ENCODE measurements at places on chromosomes 13 and 19. TPM values are rescaled to one million over a fixed set of nuclear protein-coding genes. Genes with fewer than 3 reads are reported as not detected.

DNA sequence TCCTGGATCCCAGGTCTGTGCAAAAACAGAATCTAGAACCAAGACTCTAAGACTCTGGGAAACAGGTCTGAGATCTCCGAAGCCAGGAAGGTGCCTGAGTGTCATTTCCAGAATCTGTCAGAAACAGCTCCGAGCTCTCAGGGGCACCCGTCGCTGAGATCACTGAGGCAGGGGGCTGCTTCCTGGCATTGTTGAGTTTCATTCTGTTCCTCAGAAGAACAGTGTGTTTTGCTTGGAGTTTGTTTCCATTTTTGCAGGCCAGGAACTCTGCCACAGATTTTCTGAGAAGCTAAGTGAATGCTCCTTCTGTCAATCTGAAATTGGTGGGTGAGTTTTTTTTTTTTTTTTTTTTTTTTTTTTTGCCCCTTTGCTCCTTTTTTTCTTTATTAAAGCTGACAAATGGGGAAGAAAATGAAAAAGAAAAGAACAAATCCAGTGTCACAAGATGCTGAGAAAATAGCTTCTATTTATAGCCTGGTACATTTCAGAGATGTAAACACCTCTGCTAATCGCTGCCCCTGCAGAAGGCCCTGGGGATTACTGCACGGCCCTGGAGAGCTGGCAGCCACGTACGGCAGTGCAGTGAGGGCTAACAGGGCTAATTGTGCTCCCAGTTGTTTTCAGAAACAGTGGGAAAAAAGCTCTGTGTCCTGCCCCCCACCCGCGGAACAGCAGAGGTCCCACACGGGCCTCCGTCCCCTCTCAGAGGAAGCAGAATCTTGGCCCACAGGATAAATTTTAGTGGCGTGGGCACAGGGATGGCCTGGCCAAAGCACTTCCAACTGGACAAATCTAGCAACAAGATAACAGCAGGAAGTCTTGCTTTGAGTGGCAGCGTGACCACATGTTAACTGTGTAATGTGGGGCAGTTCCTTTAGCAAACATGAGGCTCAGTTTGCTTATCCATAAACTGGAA lies 237.6 kb upstream of the IRS2 start:
- no peaks in the 10 kb centered on the region for H3K27me3 ChIP-seq
- no peaks in the 10 kb centered on the region for H3K36me3 ChIP-seq
- H3K4me3 ChIP-seq: no peak overlapping the region
- H3K4me1 ChIP-seq: peaks cover 19% of the 10 kb centered on the region

DNA sequence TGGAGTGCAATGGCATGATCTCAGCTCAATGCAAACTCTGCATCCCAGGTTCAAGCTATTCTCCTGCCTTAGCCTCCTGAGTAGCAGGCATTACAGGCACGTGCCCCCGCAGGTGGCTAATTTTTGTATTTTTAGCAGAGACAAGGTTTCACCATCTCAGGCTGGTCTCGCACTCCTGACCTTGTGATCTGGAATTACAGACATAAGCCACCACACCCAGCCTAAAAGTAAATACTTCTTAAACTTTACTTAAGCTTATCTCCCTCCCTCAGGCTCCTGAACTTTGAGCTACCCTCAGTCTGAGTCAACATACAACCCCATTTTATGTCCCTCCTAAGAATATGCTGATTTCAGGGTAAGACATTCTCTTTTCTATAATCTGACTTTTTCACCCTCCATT lies 66.1 kb downstream of the ZNF486 start:
- no peaks in the 10 kb centered on the region for H3K27me3 ChIP-seq
- no peak overlapping the region for H3K27ac ChIP-seq
- no peaks in the 10 kb centered on the region for H3K4me1 ChIP-seq
- no peak for DNase-seq
- H3K36me3 ChIP-seq: no peaks in the 10 kb centered on the region
- H3K4me3 ChIP-seq: no peak overlapping the region

GRCh38 chr13:20904908-20905307 lies 2.4 kb upstream of the XPO4 start:
- no peaks in the 10 kb centered on the region for H3K27me3 ChIP-seq
- no peaks in the 10 kb centered on the region for H3K36me3 ChIP-seq
- no peak for DNase-seq
- no peaks in the 10 kb centered on the region for H3K4me1 ChIP-seq
- no peak overlapping the region for H3K4me3 ChIP-seq
- no peak overlapping the region for H3K27ac ChIP-seq

DNA sequence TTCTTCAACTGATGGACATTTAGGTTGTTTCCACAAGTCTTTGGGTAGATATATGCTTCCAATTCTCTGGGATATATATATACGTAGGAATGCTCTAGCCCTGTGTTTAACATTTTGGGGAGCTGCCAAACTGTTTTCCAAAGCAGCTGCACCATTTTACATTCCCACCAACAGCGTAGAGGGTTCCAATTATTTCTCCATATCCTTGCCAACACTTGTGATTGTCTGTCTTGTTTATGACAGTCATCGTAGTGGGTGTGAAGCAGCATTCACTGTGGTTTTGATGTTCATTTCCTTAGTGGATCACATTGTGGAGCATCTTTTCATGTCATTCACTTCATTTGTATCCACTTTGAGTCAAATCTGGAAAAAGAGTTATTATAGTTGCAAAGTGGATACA lies 4.7 kb upstream of the CBLC start:
- DNase-seq: no peak
- H3K27ac ChIP-seq: no peak overlapping the region
- no peaks in the 10 kb centered on the region for H3K4me1 ChIP-seq
- H3K4me3 ChIP-seq: no peak overlapping the region

DNA sequence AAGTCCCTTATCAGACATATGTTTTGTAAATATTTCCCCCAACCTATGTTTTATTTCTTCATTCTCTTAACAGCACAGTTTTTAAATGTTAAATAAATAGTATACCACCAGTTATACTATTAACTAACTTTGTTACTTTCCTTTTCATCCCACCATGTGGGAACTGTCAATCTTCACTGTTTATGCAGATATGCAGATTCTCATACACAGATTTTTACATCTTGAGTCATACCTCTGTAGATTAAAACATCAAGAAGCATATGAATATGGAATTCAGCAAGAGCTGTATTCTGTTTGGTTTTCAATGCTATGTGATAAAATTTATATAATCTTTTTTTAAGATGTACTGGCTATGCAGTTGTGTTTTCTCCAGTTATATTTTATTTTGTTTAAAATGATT lies 566.3 kb downstream of the LIG4 start:
- no peaks in the 10 kb centered on the region for H3K27me3 ChIP-seq
- H3K27ac ChIP-seq: no peak overlapping the region
- DNase-seq: no peak

- peak overlapping the region; percentile 73 for H3K4me3 ChIP-seq
- H3K27me3 ChIP-seq: no peaks in the 10 kb centered on the region
- DNase-seq: no peak
- H3K36me3 ChIP-seq: peaks cover 46% of the 10 kb centered on the region
- peak overlapping the region; percentile 70 for H3K27ac ChIP-seq
Measured at GRCh38 chr19:11435833-11436313, 438 bp downstream of the PRKCSH start.

- H3K4me3 ChIP-seq: no peak overlapping the region
- no peaks in the 10 kb centered on the region for H3K27me3 ChIP-seq
- H3K27ac ChIP-seq: no peak overlapping the region
- no peaks in the 10 kb centered on the region for H3K36me3 ChIP-seq
- DNase-seq: no peak
- H3K4me1 ChIP-seq: peaks cover 9% of the 10 kb centered on the region
Measured at GRCh38 chr13:74825152-74825937, 656.6 kb downstream of the TBC1D4 start.

GRCh38 chr19:2374808-2375207 lies 14.7 kb downstream of the TMPRSS9 start:
- no peaks in the 10 kb centered on the region for H3K36me3 ChIP-seq
- H3K4me3 ChIP-seq: no peak overlapping the region
- DNase-seq: no peak
- H3K4me1 ChIP-seq: no peaks in the 10 kb centered on the region
- H3K27ac ChIP-seq: no peak overlapping the region
- no peaks in the 10 kb centered on the region for H3K27me3 ChIP-seq

DNA sequence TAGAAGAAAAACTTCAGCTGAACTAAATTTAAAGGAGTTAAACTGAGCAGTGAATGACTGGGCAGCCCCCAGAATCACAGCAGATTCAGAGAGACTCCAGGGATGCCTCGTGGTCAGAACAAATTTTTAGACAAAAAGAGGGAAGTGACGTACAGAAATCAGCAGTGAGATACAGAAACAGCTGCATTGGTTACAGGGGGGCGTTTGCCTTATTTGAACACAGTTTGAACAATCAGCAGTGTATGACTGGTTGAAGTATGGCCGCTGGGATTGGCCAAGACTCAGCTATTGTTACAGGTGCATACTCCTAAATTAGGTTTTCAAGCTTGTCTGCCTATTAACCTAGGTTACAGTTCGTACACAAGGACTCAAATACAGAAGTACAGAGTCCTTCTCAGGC lies 2.2 kb upstream of the SPRYD7 start:
- no peaks in the 10 kb centered on the region for H3K36me3 ChIP-seq
- H3K27me3 ChIP-seq: no peaks in the 10 kb centered on the region
- no peak overlapping the region for H3K27ac ChIP-seq

GRCh38 chr19:5492635-5493409 lies 37.6 kb downstream of the ZNRF4 start:
- H3K36me3 ChIP-seq: no peaks in the 10 kb centered on the region
- DNase-seq: no peak
- H3K27me3 ChIP-seq: peaks cover 75% of the 10 kb centered on the region

DNA sequence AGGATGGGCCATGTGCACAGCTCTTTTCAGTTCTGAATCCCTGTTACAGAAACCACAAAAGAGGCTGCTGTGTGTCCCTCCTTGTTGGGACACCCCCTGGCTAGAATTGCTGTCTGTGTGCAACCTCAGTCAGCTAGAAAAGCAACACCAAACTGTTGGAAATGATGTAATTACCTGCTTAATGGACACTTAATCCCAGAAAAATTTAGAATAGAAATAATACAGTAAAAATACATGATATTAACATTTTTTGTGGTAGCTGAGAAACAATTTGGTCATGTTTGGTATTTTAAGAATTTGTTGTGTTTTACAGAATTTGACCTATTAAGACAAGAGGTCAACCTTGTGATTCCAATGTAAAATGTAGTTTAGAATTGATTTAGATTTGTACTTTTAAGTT lies 46.8 kb downstream of the FAM124A start:
- H3K4me3 ChIP-seq: no peak overlapping the region
- no peaks in the 10 kb centered on the region for H3K4me1 ChIP-seq
- no peak overlapping the region for H3K27ac ChIP-seq
- no peak for DNase-seq
- H3K27me3 ChIP-seq: no peaks in the 10 kb centered on the region

GRCh38 chr13:79749984-79750551 lies 269.1 kb downstream of the NDFIP2 start:
- H3K4me3 ChIP-seq: no peak overlapping the region
- H3K27me3 ChIP-seq: no peaks in the 10 kb centered on the region
- H3K36me3 ChIP-seq: no peaks in the 10 kb centered on the region

GRCh38 chr19:45172173-45172572 lies 5.9 kb downstream of the TRAPPC6A start:
- H3K4me3 ChIP-seq: no peak overlapping the region
- H3K36me3 ChIP-seq: no peaks in the 10 kb centered on the region
- H3K4me1 ChIP-seq: no peaks in the 10 kb centered on the region
- no peak for DNase-seq

GRCh38 chr13:50712881-50713280 lies 130.6 kb downstream of the DLEU7 start:
- no peaks in the 10 kb centered on the region for H3K4me1 ChIP-seq
- H3K4me3 ChIP-seq: no peak overlapping the region
- H3K36me3 ChIP-seq: no peaks in the 10 kb centered on the region
- DNase-seq: no peak
- no peaks in the 10 kb centered on the region for H3K27me3 ChIP-seq

DNA sequence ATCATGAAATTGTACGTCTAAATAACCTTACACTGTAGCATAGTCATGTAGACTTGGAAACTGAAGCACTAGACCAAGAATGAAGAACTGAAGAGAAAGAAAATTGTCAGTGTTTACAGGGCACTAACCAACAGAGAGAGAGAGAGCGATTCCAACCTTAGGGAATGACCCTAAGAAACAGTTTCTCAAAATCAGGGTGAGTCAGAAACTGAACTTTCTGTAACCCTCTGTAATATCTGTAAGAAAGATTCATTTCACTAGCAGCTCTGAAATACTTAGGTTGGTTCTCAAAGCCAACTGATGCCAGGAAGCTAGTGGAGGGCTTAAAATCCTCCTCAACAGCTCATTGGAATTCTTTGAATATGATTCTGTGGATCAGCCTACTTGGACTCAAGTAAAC lies 936.9 kb downstream of the EFNB2 start:
- H3K4me1 ChIP-seq: peaks cover 5% of the 10 kb centered on the region
- no peaks in the 10 kb centered on the region for H3K27me3 ChIP-seq
- H3K27ac ChIP-seq: no peak overlapping the region
- no peaks in the 10 kb centered on the region for H3K36me3 ChIP-seq
- H3K4me3 ChIP-seq: no peak overlapping the region

GRCh38 chr13:79919091-79919490 lies 421.8 kb downstream of the SPRY2 start:
- H3K27ac ChIP-seq: no peak overlapping the region
- no peak for DNase-seq
- H3K4me1 ChIP-seq: no peaks in the 10 kb centered on the region
- no peak overlapping the region for H3K4me3 ChIP-seq
- no peaks in the 10 kb centered on the region for H3K36me3 ChIP-seq
- H3K27me3 ChIP-seq: no peaks in the 10 kb centered on the region

DNA sequence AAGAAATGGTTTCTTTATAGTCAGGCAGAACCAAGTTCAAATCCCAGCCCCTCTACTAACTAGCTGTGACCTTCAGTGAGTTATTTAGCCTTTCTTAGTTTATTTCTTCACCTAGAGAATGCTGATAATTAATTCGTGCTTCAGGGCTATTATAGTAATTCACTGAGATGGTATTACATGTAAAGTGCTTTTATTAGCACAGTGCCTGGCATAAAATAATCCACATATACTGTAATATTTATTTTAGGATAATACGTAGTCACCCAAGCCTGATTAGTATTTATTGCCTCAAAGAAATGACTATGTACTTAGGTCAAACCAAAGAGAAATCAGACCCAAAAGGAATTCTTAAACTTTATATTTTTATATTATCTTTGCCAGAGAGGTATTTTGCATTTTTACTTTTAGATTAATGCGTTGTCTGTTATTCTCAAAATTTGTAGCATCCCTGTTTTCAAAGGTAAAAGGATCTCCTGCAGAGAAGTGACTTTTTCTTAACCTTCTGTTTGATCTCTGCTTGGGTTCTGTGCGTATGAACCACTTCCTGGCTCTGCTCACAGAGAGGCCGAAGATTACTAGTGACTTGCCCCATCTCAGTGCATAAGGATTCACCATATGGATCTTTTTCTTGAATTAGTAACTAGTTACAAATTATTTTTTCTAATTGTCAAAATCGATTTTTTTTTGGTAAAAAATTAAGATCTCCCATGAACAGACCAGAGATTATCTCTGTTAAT lies 19.7 kb downstream of the UBAC2 start:
- H3K36me3 ChIP-seq: peaks cover 5% of the 10 kb centered on the region
- no peaks in the 10 kb centered on the region for H3K27me3 ChIP-seq
- no peak overlapping the region for H3K4me3 ChIP-seq
- no peak for DNase-seq

ATCAY gene
- not detected for total RNA-seq

C1QTNF9 gene
- 0.63 TPM for total RNA-seq

LIM2 gene
- total RNA-seq: not detected

ZNF585A gene
- total RNA-seq: 5.7 TPM

PEX11G gene
- total RNA-seq: 6.9 TPM

PSG7 gene
- not detected for total RNA-seq

CATSPERD gene
- total RNA-seq: not detected

LYPD5 gene
- 0.63 TPM for total RNA-seq
